ENCODE measurements at places on chromosomes 4 and X. TPM values are rescaled to one million over a fixed set of nuclear protein-coding genes. Genes with fewer than 3 reads are reported as not detected.

- DNase-seq, result no peak
Observed at GRCh38 chr4:22713841-22714240, 21.1 kb downstream of the GBA3 start.

DNA sequence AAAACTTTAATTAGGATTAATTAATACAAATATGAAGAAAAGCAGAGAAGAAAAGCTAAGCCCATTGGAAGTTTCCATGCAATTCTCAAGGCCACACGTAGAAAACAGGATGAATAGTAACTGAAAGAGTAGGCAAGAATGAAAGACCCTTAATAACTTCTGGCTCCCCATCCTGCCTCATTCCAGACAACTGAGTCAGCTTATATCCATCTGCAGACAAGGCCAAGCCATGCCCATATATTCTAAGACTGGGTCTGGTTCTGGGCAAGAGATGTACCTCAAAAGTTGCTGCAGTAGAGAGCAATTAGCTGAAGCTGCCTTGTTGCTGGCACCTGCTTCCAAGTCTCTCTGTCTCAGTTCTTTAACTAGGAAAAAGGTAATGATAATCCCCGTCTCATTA lies 244.1 kb downstream of the GPC3 start:
- DNase-seq, result no peak

- no peak for DNase-seq
Observed at GRCh38 chrX:119885554-119886428, 9.9 kb upstream of the AKAP14 start.

- DNase-seq, result no peak
Observed at GRCh38 chr4:98248934-98249333, 12.2 kb upstream of the RAP1GDS1 start.

DNA sequence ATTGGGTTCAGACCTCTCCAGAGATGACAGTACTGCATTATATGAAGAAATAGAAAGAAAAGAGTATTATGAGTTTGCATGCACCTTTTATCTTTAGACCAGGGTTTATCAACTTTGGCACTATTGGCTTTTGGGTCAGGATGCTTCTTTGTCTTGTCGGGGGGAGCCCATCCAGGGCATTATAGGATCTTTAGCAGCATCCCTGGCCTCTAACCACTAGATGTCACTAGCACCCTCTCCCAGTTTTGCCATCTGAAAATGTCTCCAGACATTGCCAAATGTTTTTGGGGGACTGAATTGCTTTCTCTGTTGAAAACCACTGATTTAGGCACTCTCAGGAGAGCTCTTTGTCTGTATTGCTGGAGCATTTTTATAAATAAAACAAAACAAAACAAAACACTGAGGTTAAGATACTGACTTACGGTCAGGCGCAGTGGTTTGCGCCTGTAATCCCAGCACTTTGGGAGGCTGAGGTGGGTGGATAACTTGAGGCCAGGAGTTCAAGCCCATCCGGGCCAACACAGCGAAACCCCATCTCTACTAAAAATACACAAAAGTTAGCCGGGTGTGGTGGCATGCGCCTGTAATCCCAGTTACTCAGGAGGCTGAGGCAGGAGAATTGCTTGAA lies 23.6 kb downstream of the CA5B start:
- DNase-seq, result no peak

- no peak for DNase-seq
Observed at GRCh38 chr4:61864286-61864685, 664.2 kb downstream of the ADGRL3 start.

DNA sequence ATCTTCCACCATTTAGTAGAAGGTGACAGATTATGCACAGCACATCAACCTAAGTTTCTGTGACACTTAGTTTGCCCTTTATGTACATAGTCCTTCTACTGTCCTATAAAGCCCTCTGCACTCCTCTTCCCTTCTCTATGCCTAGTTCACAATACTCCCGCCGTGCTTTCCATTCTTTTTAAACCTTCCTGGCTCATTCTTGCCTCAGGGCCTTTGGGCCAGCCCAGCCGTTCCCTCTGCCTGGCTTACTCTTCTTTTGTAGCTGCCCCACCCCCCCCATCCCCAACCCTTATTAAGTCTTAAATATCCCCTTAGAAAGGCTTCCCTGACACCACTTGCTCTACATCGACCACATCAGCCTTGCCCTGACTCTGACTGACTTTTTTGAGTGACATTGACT lies 33.0 kb downstream of the SGMS2 start:
- no peak for DNase-seq

DNA sequence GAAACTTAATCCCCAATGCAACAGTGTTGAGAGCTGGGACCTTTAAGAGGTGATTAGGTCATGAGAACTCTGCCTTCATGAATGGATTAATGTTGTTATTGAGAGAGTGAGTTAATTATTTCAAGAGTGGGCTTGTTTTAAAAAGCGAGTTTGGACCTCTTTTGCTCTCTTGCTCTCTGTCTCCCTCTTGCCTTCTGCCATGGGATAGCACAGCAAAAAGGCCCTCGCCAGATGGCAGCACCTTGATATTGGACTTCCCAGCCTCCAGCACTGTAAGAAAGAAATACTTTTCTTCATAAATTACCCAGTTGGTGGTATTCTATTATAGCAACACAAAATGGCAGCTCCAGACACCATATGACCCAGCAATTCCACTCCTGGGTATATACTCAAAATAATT lies 7.0 kb upstream of the ATP6AP2 start:
- DNase-seq, result no peak

DNA sequence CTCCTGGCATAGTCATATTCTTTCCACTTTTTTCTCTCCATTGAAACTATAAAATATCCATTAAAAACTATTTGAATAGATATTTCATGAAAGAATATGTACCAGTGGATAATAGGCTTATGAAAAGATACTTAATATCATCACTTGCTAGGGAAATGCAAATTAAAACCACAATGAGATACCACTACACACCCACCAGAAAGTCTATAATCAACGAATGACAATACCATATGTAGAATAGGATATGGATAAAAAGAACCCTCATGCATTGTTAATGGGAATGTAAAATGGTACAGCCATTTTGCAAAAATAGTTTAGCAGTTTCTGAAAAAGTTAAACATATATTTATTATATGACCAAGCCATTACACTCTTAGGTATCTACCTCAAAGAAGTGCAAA lies 218.7 kb upstream of the GPC4 start:
- no peak for DNase-seq

- DNase-seq, result no peak
Observed at GRCh38 chrX:130848763-130849162, 54.2 kb downstream of the ENOX2 start.

The STOX2 gene
- polyA plus RNA-seq, result 13.5 TPM

The SLITRK2 gene
- 2.0 TPM for polyA plus RNA-seq

The CCDC160 gene
- 16.1 TPM for polyA plus RNA-seq

The ANKRD50 gene
- polyA plus RNA-seq, result 98.0 TPM

The SLC6A14 gene
- 0.17 TPM for polyA plus RNA-seq

The AKAP4 gene
- not detected for polyA plus RNA-seq

All from left renal pelvis (tissue), 4 donors.